H54 (cell line): ENCODE measurements at places on chromosomes 13 and 19.

DNA sequence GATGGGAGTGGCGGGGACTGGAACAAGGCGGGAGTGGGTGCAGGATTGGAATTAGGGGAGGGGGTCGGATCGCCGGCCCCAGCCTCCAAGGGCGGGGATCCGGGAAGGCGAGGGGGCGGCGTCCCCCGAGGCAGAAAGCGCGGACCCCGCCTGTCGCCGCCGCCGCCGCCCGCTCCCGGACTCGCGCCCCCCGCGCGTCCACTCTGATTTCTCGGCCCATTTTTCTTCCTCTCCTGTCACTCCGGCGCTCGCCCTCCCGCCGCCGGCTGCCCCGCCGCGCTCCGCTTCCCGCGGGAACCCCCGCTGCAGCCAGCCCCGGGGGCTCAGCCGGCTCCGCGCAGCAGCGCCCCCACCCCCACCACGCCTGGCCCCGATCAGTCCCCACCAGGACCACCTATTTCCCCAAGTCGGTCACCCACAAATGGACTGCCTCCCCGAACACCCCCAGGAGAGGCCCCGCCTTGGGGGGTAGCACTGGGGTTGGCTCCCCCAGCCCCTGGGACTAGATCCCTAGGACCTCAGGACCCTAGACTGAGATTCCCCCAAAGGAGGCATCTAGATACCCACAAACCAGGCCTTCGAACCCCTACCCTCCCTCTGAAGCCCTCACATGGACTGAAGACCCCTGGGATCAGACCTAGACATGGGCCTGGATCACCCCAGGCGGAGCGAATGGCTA lies 12.6 kb upstream of the ERFL start:
- DNase-seq, result no peak

GRCh38 chr13:73292127-73292526 lies 233.3 kb downstream of the KLF5 start:
- no peak for DNase-seq

DNA sequence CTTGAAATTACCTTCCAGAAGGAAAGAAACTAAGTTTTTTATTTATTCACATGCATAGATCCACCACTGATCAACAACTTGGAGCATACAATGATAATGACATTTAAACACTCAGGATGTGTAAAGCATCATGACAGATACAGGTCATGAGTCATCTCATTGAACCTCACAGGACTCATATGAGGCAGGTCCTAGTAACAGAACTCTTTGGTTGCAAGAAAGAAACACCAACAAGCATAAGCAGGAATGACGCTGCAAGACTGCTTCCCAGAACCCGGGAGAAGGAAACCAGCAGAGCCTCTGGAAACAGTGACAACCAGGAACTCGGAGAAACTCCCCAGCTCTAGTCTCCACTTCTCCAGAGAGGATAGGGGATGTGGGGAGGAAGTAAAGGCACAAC lies 60.8 kb upstream of the IPO5 start:
- DNase-seq, result peak; percentile 51

DNA sequence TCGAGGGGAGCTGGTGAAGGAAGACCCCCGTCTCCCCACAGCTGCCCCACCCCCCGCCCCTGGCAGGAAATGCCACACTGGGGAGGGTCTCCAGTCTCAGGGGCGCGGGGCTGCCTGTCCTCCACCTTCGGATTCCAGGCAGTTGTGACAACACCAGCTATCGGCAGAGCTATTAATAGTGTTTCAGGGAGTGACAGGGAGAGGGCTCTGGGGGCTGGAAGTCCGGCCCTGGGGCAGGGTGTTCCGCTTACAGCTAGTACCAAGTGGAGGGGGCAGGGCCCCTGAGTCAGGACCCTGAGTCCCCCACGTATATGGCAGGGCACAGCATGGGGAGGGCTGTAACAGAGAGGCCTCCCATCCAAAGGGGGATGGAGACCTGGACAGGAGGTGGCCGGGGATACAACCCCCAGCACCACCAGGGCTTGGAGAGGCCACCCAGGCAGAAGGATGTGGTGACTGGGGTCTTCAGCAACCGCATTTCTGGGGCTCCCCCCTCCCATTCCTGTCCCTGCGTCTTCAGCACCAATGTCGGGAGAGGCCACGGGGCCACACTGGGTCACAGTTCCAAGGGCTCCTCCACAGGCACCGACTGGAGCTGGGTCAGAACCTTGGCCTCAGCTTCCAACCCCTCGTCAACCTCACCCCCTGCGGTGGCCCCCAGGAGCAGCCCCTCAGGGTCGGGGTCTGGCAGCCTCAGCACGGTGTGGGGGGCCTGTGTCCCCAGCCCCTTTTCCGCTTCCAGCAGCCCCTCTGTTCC lies 3.9 kb downstream of the SIX5 start:
- DNase-seq, result no peak

DNA sequence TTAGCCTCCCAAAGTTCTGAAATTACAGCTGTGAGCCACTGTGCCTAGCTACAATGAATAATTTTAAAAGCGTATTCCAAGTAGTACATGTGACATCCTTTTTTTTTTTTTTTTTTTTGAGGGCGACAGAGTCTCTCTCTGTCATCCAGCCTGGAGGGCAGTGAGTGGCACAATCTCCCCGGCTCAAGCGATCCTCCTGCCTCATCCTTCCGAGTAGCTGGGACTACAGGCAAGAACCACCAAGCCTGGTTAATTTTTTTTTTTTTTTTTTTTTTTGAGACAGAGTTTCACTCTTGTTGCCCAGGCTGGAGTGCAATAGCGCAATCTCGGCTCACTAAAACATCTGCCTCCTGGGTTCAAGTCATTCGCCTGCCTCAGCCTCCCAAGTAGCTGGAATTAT lies 3.8 kb upstream of the PRR12 start:
- DNase-seq, result no peak

DNA sequence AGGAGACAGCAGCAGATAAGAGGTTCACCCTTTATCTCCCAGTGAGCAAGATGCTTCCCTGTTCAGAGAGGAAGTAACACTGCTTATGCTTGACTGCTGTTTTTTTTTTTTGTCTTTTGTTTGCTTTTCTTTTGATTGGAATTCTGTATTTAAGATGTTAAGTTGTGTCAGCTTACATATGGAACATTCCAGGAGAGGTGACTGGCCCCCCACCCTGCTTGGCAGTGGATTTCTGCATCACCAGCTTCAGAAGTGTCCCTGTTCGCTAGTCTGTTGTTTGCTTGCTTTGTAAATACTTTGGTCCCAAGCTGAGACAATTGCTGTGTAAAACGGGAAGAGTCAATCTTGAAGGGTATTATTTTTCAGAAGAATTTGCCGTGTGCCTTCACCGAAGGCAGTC lies 43.0 kb downstream of the IFT88 start:
- no peak for DNase-seq

- no peak for DNase-seq
Observed at GRCh38 chr19:5268801-5269200, 71.8 kb downstream of the PTPRS start.

- no peak for DNase-seq
Observed at GRCh38 chr13:20779405-20779804, 5.6 kb upstream of the EEF1AKMT1 start.

DNA sequence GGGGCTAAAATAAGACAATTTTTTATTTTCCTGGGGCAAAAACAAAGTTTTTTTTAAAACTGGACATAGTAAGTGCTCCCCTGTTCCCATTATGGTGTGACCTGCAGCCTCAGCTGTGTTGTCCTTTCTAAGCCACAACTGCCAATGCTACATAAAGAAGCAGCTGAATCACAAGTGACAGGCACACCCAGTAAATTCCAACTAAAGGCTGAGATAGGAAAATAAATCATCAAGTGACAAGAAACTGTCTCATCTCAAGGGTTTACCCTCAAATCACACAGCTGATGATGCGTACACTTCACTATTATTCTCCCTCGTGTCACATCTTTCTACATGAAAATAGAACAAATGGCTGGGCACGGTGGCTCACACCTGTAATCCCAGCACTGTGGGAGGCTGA lies 28.7 kb downstream of the STK24 start:
- DNase-seq, result no peak
